Skeletal muscle cell (primary cell): ENCODE measurements at places on chromosomes 7 and 10.

- DNase-seq: no peak
Observed at GRCh38 chr10:61472090-61472674, 19.0 kb upstream of the TMEM26 start.

DNA sequence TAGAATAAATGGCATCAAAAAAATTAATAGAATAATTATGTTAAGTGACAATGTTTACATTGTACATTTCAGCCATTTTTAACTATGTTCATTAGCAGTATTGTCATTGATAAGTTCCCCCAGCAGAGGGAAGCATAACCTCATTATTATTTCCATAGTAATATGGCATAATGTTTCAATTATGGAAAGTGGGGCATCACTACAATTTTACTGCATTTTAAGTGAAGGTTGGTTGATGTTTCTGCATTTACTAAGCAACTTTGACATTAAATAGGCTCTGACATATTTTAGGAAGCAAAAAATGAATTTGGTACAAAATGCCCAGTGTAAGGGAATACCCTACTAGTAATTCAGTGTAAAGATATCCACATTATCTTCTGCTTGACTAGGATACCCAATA lies 218.3 kb downstream of the SEMA3A start:
- peak; percentile 0 for DNase-seq

DNA sequence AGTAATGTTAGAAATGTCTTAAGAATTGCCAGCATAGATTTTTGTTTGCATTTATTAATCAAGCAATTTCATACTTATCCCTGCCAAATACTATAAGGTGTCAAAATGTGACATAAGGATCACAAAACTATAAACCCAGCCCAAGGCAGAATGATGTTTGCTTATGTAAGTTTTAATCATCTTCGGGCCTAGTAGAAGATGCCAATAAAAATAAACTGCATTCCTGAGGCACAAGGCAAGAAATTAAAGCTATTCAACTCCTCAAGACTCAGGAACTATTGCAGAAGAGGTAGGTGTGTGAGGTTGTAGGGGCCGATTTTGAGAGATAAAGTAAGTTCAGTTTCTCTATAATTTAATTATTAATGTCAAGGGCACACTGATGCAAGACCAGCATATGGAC lies 189.4 kb upstream of the AHR start:
- peak; percentile 12 for DNase-seq

GRCh38 chr10:30284865-30285594 lies 64.0 kb downstream of the MTPAP start:
- no peak for DNase-seq

DNA sequence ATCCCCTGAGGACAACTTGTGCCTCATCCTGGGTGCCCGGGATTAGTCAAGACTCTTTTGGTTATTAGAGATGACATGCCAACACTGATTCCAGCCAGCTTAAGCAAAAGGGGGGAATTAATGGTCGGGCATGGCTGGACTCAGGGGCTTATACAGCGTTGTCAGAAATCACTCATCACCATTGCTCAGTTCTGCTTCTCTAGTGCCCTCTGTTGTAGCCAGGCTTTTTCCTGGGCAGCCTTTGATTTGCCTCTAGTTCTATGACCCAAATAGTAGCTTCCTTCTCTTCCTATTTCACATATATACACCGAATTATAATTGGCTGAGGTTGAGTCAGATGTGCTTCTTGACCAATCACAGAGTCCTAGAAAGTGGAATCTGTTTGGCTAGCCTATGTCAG lies 192.0 kb upstream of the HABP2 start:
- DNase-seq: no peak

DNA sequence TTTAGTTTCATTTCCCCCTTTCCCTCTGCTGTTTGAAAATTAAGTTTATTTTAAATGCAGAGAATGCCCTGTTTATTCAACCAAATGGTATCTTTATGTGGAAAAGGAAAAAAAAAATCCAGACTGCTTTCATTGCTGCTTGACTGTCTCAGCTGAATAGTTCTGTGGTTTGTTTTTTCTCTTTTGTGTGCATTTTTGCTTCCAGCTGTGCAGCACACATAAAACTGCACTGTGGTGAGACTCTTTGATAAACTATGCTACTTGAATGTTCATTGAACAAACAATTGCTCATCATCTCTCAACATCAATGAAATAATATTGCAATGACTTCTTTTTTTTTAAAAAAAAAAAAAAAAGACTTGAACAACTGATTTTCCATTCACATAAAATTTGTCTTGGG lies 78.6 kb upstream of the GLI3 start:
- DNase-seq: peak; percentile 12

DNA sequence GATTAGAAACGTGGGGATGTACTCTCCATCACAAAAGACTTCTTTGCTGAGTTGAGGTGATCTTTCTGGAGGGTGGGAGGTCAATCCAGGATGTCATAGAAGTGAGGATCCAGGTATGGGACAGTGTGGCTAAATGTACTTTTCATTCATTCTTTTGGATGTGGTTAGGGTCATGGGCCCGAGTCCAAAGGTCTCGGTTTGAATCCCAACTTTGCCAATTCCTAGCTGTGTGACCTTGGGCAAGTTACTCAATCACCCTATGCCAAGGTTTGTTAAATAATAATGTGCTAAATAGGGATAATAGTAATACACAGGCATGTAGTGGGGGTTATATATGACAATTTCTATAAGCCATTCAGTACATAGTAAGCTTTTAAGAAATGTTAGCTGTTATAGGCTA lies 91.4 kb downstream of the SAMD9 start:
- no peak for DNase-seq

- no peak for DNase-seq
Observed at GRCh38 chr7:6171532-6172223, 100.7 kb downstream of the CYTH3 start.

DNA sequence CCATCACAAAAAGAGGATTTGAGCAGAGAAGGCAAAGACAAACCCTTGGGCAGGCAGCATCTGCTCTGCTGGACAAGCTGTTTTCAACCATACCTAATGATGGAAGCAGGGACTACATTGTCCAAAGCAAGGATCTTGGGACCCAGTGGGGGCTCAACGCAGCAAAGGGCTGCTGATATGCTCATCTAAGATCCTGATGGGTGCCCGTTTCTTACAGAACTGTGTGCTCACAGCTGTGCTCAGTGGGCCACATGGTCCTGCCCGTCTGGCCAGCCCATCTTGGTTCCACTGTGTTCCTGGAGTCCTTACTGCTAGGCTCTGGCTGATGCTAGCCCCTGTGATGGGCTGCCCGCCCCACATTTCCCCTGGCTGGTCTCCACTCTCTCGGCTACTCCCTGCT lies 36.1 kb downstream of the GPRIN2 start:
- DNase-seq: no peak

DNA sequence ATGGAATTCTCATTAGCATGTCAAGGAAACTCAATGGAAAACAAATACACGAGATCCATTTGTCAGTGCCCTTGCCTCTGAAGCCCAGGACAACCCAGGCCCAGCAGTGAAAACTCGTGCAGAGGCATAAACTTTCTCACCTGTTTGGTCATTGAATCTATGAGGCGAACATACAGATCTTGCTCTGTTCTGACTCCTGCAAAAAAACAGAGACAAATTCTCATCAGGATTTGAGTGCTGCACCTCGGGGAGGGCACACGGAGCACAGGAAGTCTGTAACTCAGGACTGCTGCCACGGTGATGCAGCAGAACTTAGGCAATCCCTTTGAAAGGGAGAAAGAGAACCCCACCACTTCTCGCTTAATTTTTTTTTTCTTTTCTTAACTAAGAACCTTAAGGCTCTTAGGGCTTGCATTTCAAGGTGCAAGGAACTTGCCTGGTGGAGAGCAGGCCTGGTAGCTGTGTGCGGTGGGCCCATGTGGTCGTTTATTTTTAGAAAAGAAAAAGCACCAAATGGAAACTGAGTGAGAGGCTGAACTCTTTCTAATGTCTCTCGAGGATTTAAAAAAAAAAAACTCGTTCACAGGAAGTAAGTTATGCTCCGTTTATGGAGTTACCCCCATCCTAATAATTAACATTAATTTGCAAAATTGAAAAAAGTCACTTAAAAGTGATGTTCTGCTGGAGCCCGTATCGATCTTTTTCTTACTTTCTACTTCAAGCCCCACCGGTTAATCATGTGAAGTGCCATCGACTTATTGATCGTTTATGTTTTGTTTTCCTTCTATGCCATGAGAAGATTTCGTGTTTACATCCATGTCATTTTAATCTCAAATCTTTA lies 1.8 kb downstream of the EBF3 start:
- no peak for DNase-seq

DNA sequence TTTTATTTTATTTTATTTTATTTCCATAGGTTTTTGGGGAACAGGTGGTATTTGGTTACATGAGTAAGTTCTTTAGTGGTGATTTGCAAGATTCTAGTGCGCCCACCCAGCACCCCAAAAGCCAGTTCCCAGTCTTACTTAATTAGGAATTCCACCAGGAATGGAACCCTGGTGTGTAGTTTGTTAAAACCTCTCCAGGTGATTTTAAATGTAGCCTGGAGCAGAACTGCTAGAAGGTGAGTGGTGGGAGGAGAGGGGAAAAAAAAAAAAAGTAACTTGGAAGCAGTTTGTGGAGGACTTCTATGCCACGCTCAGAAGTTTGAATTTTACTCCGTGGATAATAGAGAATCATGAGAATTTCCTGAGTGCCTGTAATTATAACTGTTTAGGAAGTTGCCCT lies 5.5 kb upstream of the TEX47 start:
- no peak for DNase-seq

DNA sequence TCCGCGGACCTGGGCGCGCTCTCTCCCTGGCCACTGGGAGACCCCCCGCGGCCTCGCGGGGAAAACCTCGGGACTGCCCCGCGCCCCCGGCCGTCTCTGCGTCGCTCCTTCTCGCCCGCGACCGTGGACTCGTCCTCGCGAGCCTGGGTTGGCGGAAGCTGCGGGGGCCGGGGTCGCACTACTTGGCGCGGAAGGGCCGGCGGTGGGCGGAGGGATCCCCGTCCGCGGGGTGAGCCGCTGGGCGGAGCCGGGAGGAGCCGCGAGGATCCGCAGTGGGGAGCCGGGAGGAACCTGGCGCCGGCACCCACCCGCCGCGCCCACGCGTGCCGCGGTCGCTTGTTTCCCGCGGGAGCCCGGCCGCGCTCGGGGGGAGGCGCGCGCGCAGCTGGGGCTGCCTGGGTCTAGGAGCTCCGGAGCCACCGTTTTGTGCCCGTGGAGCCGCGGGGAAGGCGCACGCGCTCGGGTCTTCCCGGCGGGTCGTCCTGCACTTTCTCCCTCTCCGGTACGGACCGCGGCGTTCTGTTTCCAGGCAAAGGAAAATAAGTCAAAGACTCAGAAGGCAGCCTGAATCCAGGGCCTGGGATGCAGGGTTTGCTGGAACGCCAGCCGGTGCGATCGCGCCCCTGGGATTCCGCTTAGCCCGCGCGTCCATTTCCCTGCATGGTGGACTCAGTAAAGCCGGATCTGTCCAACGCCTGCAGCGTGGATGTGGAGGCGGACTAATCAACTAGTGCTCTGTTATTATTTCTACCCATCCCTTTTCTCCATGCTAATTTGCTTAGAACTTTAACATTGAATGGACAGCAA lies 28.7 kb upstream of the KMT2C start:
- DNase-seq: peak; percentile 39

DNA sequence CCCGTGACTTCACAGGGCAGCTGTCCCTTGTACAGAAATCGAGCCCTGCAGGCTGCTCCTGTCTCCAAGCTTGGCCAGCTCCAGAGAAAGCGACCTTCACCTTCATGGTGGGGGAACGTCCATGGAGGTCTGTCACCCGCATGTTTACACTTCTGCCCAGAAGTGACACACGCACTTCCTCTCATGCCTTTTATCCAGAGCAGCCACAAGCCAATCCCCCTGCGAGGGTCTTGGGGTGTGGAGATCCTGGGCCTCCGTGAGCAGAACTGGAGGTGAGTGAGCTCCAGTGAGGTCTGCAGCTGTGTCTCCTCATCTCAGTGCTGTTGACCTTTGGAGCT lies 139.0 kb upstream of the TNS3 start:
- DNase-seq: no peak

- no peak for DNase-seq
Observed at GRCh38 chr10:84288151-84288550, 40.2 kb upstream of the CCSER2 start.

DNA sequence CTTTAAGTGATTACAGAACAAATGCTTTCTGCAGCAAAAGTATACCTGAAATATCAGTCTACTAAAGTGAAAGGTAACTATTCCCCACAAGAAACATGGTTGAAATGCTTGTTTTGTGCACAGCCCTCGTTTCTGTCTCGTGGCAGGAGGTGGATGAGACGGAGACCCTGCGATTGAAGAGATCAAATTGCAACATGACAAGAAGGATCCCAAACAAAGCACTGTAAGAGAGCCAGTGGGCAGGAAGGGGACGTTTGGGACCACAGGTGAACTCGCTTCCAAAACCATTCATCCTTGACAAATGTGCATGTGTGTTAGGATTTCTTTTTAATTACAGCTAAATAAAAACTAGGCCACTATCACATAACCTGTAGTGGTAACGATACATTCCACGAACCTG lies 192.6 kb downstream of the CCSER2 start:
- no peak for DNase-seq

GRCh38 chr10:3330663-3331062 lies 158.1 kb upstream of the PITRM1 start:
- DNase-seq: peak; percentile 77

- no peak for DNase-seq
Observed at GRCh38 chr10:3764626-3765112, 20.3 kb downstream of the KLF6 start.

DNA sequence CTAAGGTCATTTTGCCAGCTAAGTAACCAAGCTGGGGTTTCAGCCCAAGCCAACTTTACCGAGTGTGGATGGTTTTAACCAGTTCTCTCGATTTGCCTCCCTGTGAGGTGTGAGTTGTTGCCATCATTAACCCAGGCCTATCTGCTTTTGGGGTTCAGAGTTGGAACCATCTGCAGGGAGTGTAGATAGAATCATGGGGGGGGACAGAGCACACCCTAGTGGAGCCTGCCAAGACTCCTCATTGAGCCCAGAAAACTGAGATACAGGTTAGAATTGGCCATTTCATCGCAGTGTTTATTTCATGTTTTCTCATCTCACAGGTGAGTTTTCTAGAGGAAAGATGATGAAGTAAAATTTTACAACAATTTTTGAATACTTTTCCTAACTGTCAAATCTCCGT lies 133.6 kb downstream of the SDK1 start:
- no peak for DNase-seq

DNA sequence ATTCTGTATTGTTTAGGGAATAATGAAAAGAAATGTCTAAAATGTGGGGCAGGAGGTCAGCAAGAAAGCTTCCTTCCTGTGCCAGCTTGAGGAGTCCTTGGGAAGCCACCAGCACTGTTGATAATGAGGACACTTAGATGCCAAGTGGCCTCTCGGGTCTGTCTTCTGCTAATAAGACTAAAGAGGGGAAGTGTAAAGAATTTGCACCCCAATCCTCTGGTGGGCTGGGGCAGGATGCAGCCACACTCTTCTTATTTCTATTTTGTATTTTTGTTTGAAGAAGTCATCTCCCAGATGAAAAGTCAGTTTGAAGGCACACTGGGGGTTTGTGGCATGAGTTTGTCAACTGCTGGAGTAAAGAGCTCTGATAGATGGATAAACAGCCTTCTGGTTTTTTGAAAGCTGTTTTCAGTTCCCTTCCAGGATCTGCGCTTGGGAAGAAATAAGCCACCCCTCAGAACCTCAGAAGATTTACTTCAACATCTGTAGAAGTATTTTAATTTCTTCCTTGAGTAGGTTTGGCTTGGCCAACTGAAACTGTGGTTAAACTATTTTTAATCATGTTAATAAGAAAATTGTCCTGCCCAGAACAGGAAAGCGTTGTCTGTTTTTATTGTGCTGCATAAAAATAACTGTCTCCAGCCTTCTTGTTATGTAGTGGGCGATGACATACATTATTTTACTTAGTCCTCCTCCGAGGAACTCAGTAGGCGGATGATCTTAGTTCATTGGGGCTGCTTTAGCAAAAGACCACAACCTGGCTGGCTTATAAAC lies 128.8 kb upstream of the GPR26 start:
- no peak for DNase-seq
